Left ventricle myocardium superior (tissue), 1 donor: ENCODE measurements at places on chromosomes 11 and 22.

DNA sequence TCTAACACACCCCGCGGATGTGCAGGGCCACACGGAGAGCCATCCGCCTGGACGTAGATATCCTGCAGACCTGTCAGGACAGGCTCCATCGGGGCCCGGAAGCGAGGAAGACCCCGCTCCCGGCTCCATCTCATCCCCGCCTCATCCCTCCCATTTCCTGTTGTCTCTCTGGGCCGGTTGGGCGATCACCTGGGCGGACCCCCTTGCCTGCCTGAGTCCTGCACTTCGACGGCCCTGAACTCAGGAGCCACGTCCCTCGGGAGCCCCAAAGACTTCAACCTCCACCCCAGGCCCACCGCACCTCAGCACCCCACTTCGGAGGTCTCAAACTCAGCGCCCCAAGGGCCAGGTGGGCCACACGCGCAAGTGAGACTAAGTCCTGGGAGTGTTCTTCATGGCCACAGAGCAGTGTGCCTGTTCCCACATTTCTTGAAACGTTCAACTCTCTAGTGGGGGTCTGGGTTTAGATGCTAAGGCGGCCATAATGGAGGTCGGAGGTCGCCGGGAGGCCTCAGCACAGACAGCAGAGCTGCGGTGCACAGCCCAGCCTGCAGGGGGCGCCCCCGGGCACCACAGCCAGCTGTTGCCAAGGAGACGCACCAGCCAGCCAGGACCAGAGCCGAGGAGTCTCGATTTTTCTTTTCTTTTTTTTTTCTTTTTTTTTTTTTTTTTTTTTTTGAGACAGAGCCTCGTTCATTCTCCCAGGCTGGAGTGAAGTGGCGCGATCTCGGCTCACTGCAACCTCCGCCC, 26.0 kb upstream of the FADD start:
- peak; percentile 45 for DNase-seq

- DNase-seq: no peak
These were observed 12.4 kb downstream of the ADM start for GRCh38 chr11:10317151-10317755.

GRCh38 chr11:34238966-34239365, 118.8 kb downstream of the ABTB2 start:
- no peak for DNase-seq

- DNase-seq: no peak
These were observed 1.5 kb upstream of the IL17RA start for GRCh38 chr22:17083255-17083654.

- DNase-seq: no peak
These were observed 24.4 kb downstream of the AASDHPPT start for GRCh38 chr11:106101819-106102218.

- no peak for DNase-seq
These were observed 116.5 kb downstream of the SPON1 start for GRCh38 chr11:14079011-14079410.

DNA sequence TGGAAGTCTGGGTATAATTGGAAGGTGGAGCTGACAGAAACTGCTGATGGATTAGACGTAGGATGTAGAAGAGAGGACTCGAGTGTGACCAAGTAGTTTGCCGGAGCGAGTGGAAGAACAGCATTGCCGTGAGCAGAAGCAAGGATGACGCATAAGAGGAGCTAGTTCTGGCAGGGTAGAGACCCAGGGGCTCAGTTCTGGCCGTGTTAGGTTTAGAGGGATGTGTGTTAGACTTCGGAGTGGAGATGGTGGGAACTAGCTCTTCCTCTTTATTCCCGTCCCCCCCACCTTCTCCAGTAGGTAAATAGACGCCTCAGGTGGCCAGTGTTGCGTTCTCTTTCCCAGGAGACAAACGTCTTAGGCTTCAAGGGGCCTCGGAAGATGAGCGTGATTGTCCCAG, 19.1 kb downstream of the TUB start:
- DNase-seq: no peak

GRCh38 chr11:121032546-121032945, 8.6 kb downstream of the TBCEL start:
- no peak for DNase-seq

- no peak for DNase-seq
These were observed 60.0 kb downstream of the SLC22A12 start for GRCh38 chr11:64650923-64651523.

DNA sequence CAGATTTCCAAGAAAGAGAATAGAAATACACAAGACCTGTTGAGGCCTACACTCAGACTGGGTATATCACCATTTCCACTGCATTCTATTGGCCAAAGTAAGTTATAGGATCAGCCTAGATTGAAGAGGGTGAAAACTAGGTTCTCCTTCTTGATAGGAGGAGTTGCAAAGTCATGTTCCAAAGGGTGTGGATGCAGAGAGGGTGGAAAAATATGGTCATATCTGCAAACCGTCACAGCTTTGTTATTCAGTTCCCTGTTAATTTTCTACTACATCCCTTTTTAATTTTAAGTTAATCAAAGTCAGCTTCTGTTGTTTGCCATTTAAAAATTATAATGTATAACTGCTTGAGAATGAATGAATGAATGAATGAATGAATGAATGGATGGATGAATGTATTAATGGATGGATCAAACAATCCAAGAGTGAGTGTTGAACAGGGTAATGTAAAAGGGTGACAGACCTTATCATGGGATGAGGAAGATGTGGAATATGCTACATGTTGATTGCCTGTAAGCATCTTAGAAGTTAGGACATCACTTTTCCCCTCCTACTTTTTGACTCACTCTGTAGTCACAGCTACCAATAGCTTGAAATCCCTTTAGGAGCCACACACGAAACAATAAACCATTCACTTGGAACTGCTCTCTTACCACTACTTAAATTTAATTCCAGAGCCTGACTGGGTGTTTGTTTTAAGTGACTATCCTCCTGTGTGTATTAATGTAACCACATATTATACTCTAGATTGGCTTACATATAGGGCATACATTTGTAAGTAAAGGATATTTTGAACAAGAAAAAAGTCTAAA, 121.5 kb downstream of the CCDC34 start:
- no peak for DNase-seq

GRCh38 chr11:72083414-72083813, 2.8 kb downstream of the LRRC51 start:
- DNase-seq: no peak

GRCh38 chr11:44430140-44430539, 120.2 kb upstream of the ALX4 start:
- no peak for DNase-seq

DNA sequence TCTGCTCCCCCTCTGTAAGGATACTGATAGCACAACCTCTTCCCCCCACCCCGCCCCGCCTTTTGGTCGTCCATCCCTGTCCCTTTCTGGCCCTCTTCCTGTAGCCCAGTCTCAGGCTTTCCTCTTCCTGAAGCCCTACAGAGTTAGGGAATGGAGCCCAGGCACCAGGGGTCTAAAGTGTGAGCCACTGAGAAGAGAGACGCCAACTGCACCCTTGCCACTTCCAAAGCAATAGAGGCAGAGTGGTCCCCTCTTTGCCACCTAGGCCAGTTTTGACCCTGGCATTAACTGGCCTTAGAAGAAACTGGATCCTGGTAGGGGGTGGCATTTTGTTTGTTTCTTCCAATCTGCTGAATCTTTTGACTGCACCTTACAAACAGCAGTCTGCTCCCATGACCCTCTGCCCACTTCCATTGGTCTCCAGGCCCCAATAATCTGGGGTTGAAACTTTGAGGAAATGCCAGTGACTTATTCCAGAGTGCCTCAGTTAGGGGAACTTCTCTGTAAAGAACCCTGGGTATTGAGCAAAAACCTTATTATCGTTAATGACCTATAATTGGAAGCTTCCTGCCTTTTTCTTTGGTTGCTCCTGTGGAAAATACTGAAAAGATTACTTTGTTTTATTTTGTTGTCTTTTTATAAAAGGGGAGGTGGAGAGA, 9.7 kb upstream of the GRK2 start:
- DNase-seq: no peak

DNA sequence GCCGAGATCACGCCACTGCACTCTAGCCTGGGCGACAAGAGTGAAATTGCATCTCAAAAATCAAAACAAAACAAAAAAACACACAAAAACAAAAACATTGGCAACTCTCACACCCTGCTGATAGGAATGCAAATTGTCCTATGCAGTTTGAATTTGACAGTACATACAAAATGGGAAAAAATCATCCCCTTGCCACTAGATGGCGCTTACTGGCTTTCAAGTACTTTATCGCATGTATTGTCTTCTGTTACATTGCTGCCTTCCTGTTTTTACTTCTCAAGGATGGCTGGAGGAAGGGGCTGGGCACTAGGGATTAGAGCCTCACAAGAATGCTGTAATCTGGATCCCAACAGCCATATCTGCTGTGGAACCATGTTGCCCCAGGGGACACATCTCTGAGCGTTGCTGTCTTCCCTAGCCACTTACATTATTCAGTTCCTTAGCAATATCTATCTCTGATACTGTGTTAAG, 59.4 kb upstream of the A4GALT start:
- DNase-seq: no peak

GRCh38 chr22:22019659-22020424, 37.3 kb upstream of the TOP3B start:
- no peak for DNase-seq

DNA sequence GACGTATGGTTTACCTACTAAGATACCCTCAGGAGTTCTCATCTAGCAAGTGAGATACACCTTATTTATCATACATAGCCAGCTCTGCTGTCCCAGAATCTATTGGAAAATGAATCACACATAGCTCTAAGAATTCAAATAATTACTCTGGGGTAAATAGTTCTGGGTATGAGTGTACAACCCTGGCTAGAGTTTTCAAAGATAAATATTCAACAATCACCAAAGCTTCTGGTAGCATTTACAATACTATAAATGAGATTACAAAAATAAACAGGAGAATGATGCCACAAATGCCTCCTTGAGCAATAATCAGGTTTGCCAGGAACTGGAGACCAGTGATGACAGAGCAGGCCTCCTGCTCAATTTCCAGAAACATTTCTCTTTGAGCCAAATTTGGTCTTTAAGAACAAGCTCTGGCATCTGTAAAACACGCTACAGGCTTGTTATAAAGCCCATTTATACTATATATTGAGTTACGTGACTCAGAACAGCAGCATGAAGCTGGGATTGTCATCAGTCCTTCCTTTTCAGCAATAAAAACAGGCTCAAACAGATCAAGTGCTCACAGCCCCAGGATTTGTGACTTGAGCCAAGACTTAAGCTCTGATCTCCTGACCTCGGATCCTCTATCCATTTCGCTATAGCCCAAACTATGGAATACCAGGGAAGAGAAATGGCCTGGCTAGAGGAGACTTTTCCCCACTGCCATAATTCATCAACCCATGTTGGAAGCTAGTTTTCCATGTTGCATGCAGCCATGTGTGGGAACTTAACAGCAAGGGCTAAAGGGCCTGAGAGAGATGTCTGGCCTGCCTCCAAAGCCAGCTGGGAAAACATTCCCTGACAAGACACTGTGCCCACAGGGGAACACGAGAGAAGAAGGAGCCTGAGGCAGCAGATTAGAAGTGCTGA, 19.7 kb downstream of the RAB30 start:
- DNase-seq: peak; percentile 51

DNA sequence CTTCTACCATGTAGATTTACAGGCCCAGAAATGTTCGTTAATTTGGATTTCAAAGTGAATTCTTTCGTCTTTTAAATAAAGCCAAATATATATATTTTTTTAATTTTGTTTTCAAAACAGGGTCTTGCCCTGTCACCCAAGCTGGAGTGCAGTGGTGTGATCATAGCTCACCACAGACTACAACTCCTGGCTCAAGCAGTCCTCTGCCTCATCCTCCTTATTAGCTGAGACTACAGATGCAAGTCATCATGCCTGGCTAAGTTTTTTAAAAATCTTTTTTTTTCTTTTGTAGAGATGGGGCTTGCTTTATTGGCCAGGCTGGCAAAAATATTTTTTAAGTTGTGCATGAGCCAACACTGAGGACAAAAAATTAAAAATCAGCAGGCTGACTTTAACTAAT, 5.0 kb upstream of the LMO2 start:
- no peak for DNase-seq

DNA sequence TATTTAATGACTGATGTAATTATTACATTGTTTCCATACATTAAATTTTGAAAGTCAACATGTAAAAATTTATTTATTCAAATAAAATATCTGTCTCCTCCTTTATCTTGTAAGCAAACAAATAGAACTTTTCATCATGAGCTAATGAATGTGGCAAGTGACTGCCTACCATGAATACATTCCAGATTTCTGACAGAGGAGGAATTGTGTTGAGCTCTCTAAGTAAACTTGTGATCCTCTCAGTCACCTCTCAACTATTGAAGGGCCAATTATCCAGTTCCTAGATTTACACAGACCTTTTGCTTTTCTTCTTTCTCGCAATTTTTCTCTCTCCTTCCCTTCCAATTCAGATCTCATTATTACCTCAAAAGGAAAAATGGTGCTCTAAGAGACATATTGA, 21.5 kb downstream of the PRRG4 start:
- DNase-seq: no peak

DNA sequence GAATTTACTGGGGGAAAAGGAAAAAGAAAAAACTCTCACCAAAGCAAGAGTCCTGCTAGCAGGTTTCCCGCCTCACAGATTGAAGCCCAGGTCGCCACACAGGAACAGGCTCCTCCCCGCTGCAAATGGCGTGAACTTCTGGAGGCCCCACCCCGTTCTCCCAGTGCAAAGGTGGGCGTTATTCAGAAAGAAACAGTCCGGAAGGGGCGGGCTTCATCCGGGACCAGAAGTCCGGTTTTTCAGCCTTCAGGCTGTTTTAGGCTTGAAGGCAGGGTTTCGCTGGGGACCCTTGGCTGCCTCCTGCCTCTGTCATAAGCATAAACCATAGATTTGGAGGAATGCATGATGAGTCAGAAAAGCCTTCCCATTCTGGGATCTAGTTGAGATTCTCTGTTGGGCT, 148.3 kb upstream of the POU2AF2 start:
- DNase-seq: peak; percentile 61

DNA sequence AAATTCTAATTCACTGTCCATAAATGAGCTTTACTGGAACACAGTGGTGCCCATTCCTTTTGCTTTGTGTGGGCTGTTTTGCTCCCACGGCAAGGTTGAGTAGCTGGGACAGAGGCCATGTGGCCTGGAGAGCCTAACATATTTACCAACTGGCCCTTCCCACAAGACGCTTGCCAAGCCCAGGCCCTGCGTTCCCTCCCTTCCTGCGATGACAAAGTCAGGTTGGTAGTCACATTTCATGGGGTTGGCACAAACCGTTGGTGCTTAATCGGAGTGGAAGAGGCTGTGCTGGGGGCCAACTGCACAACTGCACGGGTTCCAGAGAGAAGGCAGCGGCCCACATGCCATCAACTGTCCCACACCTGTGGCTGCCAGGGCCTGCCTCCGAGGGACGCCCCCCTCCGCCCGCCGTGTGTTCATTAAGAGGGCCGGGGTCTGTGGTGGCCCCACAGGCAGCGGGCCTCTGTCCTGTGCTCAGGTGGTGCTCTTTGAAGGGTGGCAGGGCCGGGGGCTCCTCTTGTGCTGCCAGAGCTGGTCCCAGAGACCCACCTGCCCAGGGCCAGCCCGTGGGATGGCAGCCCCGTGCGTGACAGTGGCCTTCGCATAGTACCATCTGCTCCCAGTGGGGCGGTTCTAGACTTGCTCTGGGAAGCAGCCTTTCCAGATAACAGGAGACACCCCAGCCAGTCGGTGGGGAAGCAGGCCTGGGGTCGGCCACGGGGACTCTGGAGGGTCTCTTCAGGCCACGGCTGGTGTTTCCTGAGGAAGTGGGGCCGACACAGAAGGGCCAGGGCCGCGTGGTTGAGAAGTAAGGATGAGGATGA, 81.5 kb upstream of the CLDN5 start:
- DNase-seq: no peak
